ENCODE measurements at places on chromosomes 2 and 18. TPM values are rescaled to one million over a fixed set of nuclear protein-coding genes. Genes with fewer than 3 reads are reported as not detected.

RBM43 gene
- total RNA-seq = 16.0 TPM

DPYSL5 gene
- total RNA-seq = not detected

POTEC gene
- total RNA-seq = not detected

MTCL1 gene
- 0.55 TPM for total RNA-seq

REG3G gene
- total RNA-seq = not detected

ATP6V1B1 gene
- not detected for total RNA-seq

CFAP210 gene
- total RNA-seq = 2.2 TPM

EPHA4 gene
- 85.7 TPM for total RNA-seq

KCNG2 gene
- not detected for total RNA-seq

ALPP gene
- total RNA-seq = not detected

- DNase-seq = no peak
These were observed 97.5 kb upstream of the TWIST2 start for GRCh38 chr2:238750212-238750904.

DNA sequence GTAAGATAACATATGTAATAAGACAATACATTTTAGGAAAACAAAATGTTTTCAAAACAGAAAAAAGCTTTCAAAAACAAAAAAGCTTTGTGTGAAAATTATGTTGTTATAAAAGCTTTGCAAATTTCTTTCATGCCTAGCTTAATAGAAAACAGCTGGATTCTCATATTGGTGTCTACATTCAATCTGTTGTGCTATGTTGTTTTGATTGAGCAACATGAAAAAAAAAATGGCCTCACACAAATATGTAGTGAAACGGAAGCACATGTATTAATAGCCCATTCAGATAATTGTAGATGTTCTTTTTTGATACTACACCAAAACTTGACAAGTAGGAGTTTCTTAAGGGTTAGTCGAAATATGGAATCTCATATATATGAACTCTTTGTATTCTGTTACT is 197.5 kb downstream of the ZEB2 start:
- DNase-seq = no peak

DNA sequence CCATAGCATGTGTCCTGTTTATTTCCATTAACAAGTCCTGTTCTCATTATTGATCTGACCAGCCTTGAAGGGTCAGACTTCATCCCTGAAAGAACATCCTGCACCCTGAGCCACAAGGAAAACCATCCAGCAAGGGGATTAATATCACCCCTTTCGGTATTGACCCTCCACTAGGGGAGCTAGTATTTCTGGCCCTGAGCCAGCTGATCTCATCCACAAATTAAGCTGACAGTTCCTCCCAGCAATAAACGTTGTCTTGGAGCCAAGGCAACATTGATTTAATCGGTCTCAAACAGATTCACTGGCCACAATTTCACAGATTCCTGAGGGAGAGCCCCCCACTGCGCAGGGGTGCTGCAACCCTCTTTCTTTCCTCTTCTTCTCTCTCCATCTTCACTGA is 353.1 kb upstream of the FANCL start:
- no peak for DNase-seq

GRCh38 chr2:218981390-218981880 is 3.5 kb downstream of the FEV start:
- DNase-seq = no peak

- DNase-seq = no peak
These were observed 2.0 kb downstream of the ANKAR start for GRCh38 chr2:189676471-189676870.

DNA sequence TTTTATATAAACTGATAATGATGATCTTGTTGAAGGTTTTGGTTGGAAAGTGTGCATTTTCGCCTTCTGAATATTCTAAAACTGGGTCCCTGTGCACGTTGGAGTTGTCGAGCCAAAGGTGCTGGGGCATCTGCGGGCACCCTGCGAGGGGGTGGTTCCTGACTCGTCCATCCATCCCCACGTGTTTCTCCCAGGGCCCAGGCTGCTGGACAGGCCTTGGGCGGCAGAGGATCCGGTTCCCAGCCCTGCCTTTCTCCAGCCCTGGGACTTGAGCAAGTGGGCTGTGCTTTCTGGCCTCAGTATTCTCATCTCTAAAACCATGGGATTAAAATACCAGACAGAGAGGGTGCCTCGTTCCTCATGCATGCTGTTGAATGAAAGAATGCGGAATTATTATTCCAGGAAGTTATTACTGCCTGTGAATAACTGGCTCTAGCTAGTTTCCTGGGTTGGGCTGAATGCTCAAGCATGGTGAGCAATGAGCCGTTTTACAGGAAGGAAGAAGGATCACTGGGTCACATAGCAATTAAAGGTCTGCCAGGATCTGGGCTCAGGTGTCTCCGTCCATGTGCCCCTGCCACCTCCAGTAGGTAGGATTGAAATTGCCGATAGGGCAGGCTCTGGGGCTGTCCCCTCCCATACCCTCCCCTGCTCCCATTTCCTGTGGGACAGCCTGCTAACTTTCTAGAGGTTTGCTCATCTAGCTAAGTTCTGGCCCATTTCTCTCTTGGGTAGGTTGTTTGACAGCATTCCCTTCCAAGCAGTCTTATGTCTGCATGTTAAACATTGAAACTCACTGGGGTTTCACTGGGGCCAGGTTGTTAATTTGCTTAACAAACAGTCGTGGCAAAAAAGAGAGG is 77.2 kb upstream of the HS6ST1 start:
- DNase-seq = no peak

DNA sequence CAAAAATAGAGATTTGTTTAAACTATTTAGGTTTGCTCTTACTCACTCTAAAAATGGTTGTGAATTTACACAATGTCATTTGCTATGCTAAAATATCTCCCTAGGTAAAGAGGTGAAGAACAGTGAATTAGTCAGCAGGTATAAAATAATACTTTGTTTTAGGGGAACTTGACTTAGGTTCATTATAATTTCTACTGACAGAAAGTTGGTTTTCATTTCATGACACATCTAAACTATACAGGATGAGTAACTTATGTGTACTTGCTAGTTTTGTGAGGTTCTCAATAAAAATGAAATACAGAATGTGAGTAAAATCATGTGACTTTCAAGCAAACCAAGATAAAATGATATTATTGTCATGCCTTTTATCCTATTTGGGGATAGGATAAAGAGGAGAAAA is 66.0 kb downstream of the DIS3L2 start:
- DNase-seq = no peak

GRCh38 chr18:41765460-41765859 is 189.6 kb upstream of the PIK3C3 start:
- no peak for DNase-seq

DNA sequence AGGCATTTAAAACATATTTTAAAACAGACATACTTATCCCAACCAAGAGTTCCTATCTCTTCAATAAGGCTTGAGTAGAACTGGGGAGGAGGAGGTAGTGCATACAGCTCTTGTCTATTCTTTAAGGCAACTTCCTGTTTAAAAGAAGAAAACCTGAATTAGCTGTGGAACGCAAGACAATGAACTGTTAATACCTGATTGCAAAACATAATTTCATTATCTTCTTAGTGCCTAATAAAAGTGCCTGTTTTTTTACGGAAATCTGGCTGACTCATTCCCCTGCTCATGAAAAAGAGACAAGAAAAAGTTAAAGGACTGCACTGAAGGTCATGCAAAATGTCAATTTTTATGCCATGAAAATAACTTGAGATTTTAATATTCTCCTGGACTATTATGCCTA is 19.2 kb downstream of the FANCL start:
- no peak for DNase-seq

GRCh38 chr2:48482313-48482712 is 47.6 kb upstream of the STON1 start:
- DNase-seq = no peak

DNA sequence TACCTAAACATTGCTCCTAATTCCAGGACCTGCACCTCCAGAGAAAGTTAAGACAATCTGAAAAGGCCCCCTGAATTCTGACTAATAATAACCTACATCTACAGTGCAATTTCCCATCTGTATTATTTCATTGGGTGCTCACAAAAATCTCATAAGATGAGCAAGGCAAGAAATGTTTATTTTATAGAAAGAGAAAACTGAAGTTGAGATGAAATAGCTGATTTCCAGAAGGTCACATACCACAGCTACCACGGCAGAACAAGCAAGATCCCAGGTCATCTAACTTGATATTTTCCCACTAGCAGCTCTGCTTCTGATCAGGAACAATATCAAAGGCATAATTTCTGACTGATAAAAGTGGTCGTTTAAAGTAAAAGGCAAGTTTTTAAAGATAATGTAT is 105.8 kb upstream of the COL5A2 start:
- no peak for DNase-seq

DNA sequence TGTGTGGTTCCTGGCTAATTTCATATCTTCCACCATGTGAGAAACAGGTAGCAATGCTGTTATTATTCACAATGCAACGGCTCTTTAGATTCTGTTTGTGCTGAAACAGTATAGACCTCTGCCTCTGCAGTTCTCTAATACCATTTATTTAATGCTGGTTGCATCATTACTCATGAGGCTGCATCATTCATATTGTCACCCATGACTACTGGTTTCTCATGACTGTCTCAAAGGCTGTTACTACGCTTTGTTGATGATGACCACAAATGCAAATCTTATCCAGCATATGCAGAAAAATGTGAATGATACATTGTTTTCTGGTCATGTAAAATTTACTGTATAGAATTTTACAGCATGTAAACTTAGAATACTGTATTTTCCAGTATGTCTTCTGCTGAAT is 22.5 kb downstream of the CAVIN2 start:
- DNase-seq = no peak

GRCh38 chr2:214696681-214697080 is 112.8 kb downstream of the BARD1 start:
- no peak for DNase-seq

- DNase-seq = no peak
These were observed at the start of gene OBSL1 for GRCh38 chr2:219571311-219572236. TSS of gene OBSL1 (minus strand) at chr2:219571539. CDS start at chr2:219571232, 307 bp downstream.

DNA sequence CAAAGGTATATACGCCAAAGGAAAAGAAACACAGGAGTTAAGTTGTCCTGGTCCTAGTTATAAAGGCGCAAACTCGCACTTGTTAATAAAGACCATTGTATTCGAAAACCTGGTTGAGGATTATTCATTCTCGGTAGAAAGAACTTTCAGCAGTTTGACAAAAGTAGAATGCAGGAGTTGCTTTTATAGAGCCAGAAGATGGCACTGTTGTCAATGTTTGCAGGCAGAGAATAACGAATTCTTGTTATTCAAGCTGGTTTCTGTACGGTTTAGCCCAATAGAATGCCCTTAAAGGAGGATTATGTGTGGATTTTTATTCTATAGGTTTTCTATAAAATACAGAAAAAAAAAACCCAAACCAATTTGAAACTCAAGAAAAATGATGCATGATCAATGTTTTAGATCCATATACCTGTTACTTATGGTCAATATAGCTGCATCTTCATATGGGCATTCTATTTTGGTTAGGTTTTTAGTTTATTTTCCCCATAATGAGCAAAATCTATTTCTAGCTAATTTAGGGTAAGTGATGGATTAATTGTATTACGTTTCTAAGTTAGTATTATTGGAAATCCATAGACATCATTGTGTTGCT is 510.3 kb downstream of the PLCL1 start:
- DNase-seq = no peak

GRCh38 chr2:138652378-138652777 is 127.8 kb downstream of the NXPH2 start:
- no peak for DNase-seq

DNA sequence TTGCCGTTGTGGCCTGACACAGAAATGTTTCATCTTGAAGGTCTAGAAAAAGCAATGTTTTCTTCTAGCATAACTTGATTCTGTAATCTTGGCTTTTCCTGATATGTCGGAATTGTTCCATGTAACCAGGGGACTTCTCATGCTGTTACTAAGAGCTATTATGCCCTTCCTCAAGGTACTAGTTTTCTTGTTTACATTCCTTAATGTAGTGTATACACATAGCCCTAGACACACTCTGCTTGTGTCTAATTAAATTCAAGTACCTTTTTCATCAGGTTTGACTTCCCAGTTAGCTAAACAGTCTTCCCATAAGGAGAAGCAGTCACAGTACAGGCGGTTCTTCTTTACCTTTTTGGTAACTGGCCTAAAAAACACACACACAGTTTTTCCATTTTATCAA is 122.8 kb upstream of the MSH6 start:
- DNase-seq = no peak

- DNase-seq = no peak
These were observed 42.5 kb downstream of the TRIB2 start for GRCh38 chr2:12759248-12759647.

GRCh38 chr2:128925631-128926030 is 607.0 kb upstream of the HS6ST1 start:
- no peak for DNase-seq

DNA sequence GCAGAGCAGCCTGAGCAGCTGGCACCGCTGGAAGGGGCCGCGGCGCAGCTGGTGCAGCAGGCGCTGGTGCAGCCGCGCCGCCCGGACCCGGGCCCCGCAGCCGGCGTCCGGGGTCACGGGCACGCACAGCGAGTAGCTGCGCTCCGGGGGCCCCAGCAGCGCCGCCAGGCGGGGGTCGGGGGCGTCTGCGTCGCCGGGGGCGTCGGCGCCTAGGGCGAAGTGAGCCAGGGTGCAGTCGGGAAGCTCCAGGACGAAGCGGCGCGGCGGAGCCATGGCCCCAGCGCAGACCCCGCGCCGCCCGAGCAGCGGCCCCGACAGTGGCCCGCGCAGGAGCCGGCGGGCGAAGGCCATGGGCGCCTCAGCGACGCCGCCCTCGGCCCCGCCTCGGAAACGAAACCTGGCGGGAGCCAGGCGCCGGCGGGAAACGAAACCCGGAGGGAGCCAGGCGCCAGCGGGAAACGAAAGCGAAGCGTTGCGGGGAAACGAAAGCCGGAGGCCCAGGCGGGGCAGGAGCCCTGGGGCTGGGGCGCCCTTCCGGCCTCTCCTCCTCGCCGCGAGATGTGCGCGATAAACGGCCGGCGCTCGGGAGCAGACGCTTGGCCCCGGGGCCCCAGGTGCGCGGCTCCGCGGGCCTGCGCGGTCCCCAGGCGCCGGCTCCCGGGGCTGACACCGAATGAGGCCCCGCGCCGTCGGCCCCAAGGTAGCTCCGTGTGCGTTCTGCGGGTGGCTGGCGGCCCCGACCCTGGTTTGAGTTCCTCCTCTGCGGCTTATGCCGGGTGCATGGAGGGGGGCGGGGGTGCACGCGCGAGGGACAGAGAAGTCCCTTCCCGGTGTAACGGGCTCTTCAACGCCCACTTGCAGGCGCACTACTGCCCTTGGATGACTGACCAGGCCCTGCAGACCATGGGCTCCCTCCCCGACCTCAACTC is at the start of gene CMPK2:
TSS of gene CMPK2 (minus strand) at position 562 of the 929 bp plus-strand sequence. CDS start at position 351, 211 bp downstream.
- peak; percentile 87 for DNase-seq

GRCh38 chr2:33168922-33169321 is 222.2 kb downstream of the LTBP1 start:
- DNase-seq = no peak

DNA sequence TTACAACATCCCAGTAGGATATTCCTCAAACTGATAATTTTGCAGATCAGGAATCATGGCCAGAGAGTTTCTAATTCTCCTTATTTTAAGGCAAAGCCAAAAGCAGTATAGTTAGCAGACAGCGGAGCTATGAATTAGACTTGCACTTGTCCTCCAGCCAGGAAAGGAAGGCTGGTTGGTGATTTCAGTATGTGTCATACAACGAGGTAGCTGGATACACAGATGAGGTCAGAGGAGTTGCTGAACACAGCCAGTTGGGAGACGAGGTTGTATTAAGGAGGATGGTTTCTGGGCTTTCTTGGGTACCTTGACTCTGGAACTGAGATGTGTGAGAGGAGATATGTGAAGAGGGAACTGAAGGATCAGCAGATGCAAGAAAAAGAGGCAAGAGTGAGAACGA is 185.2 kb downstream of the SOX11 start:
- no peak for DNase-seq

GRCh38 chr18:13511961-13512577 is 214.3 kb downstream of the FAM210A start:
- DNase-seq = no peak

- no peak for DNase-seq
These were observed 240.7 kb downstream of the SH3RF3 start for GRCh38 chr2:109369671-109370191.

Data from CD4-positive, alpha-beta T cell (primary cell).